Islet precursor cell (in vitro differentiated cells): ENCODE measurements at places on chromosomes 1 and 21.

- peak; percentile 86 for DNase-seq
Measured at GRCh38 chr1:34113887-34114286, 51.1 kb downstream of the CSMD2 start.

DNA sequence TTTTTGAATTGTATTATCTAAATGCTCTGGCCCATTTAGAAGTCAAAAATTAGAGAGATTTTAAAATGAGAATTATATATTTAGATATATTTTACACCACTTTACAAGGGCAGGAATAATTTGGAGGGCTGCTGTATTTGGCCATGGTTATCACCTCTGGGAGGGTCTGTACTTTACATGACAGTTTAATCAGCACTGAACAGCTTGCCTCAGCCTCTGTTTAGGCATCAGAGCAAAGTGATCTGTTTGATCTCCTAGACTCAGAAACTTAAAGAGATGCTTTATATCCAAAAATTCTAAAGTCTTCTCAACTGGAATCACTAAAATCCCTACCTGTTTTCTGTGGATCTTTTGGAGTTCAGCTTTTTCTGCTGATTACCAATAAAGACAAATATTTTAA lies 5.4 kb upstream of the SPTA1 start:
- no peak for DNase-seq

GRCh38 chr1:2791027-2791760 lies 10.3 kb downstream of the TTC34 start:
- no peak for DNase-seq

DNA sequence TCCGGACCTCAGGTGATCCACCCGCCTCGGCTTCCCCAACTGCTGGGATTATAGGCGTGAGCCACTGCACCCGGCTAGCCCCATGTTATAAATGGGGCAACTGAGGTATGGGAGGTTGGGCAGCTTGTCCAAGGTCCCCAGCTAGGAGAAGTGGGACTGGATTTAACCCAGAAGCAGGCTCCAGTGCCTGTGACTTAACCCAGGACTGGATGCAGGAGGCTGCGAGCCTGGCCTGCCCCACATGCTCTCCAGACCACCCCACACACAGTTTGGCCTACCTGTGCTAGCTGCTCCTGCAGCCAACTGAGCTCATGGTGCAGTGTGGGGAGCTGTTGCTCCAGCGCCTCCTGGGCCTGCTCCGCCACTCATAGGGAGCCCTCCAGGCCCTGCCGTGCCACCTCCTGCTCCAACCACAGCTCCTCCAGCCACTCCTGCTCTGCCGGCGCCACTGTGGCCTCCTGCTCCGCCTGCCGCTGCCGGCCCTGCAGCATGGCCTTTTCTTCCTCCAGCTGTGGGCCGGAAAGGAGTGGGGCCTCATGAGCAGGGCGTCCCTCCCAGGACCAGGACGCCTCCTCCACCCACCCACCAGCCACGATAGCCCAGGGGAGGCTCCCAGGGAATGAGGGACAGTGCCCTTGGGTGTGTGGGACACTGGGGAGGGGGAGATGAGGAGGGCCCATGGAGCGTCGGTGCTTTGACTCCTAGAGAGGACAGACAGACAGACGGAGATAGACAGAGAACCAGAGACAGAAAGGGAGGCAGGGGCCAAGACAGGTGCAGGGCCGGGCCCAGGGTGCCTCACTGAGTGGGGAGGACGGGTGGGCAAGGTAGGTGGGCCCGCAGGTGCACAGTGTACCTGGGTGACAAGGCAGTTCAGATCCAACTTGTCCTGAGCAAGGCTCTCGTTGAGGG lies 12.4 kb upstream of the NBPF1 start:
- peak; percentile 77 for DNase-seq

DNA sequence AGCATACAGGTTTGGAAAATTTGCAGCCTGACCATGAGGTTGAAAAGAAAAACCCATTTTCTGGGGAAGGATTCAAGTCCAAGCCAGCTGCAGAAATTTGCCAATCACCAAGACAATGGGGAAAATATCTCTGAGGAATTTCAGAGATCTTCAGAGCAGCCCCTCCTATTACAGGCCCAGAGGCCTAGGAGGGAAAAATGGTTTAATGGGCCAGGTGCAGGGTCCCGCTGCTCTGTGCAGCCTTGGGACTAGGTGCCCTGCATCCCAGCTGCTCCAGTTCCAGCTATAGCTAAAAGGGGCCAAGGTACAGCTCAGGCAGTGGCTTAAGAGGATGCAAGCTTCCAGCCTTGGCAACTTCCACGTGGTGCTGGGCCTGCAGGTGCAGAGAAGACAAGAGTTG lies 113.5 kb downstream of the GABPA start:
- no peak for DNase-seq

GRCh38 chr1:15571266-15571665 lies 13.6 kb downstream of the AGMAT start:
- DNase-seq = no peak

GRCh38 chr1:235015291-235015985 lies 113.2 kb downstream of the TOMM20 start:
- no peak for DNase-seq

DNA sequence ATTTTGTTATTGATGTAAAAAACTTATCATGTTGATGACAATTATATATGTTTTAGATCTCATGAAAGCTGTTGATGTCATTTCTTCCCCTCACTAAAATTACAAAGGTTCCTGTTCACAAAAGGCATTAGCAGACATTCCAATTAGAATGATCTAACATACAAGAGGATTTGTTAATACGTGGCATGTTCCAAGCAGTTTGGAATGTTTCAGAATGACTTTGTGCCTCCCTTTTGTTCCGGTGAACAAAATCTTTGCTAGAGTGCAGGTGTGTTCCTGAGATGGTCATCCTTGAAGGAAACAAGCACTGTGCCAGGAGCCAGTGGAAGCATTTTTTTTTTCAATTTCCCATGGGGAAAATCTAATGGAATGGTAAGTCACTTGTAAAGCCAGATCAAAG lies 108.0 kb upstream of the KCTD3 start:
- DNase-seq = no peak

DNA sequence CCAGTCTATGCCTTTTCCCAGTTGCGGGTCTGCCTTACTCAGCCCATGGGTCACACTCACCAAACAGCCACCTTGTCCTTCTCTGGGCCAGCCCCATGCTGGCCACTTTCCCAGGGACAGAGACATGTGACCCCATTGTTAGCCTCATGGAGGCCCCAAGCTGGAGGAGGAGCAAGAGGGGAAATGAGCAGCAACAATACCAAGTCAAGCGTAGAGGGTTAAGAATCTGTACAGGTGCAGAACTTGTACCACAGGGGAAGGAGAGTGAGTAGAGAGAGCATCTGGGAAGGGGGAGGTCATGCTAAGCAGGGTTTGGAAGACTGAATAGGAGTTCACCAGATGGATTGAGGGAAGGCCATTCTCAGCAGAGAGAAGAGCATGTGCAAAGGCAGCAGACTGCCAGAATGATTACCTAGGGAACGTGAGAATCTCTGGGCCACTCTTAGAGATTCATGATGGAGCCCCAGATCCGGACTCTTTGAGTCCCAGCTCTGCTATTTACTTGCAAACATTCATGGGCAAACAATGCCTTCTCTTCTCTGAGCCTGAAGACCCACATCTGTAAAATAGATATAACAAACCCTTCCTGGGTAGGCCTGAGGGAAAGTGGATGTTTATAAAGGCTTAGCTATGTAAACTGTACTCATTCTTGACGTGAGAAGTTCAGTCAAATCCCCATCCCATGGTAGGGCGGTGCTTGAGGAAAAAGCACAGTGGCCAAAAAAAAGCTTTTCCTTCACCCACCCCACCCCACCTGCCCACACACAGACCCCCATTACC lies 2.8 kb upstream of the SLC2A1 start:
- no peak for DNase-seq

- no peak for DNase-seq
Measured at GRCh38 chr1:79042539-79042938, 36.0 kb upstream of the ADGRL4 start.

GRCh38 chr1:20885121-20885520 lies 98.0 kb upstream of the HP1BP3 start:
- no peak for DNase-seq

DNA sequence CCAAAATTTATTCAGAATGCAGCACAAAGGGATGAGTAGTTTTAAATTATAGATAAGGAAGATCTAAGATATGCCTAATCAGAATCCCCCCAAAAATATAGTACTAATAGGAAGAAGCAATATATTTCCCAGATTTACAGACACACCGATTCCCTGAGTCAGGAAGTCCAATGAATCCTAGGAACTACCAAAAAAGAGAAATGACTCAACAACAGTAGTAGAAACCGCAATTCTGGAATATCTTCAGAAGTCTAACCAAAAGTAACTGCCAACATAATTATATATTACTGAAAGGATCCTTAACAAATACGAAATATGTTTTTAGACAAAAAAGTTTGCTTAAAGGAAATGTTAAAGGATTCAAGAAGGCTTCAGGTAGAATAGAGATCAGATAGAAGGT lies 10.3 kb downstream of the AHCTF1 start:
- DNase-seq = no peak

DNA sequence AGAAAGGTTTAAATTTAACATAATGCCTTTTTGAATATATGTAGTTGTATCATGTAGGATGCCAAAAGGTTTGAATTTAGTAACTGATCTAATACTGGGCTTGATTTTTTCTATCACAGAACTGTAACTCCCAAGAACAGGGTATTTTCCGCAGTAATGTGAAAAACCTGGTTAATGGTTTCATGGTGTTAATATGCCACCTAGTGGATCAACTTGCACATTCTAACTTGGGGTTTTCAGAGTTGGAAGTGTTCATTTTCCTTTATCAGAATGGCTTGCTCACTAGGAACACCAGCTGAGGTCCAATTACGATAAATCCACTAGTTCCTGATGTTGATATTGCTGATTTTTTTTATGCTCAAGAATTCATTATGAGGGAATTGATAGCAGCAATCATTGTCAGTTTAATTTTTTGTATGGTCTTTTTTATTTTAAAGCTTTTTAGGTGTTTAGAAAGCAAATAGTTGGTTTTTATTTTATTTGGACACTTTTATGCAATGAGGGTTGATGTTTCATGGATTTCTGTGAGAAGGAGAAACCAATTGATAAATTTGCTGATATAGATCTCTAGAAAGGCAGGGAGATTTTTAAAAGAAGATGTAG lies 157.2 kb downstream of the PLA2G4A start:
- DNase-seq = no peak

GRCh38 chr1:201491896-201492511 lies 14.9 kb downstream of the CSRP1 start:
- DNase-seq = no peak

DNA sequence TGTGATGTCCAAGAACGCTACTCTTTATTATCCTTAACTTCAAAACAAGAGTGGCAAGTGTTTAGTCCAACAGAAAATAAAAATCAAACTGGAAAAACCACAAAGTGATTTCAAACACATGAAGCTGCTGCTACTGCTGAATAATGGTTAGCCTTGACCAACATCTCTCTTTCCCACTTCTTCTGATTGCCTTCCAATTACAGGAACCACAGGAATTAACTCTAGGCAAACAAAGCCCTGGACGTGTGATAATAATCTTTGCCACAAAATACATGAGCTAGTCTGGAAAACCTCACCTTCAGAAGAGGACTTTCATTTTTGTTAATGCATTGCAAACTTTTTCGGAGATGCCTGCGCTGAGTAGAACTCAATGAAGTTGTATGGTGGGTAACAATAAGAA lies 48.6 kb upstream of the COL11A1 start:
- no peak for DNase-seq

DNA sequence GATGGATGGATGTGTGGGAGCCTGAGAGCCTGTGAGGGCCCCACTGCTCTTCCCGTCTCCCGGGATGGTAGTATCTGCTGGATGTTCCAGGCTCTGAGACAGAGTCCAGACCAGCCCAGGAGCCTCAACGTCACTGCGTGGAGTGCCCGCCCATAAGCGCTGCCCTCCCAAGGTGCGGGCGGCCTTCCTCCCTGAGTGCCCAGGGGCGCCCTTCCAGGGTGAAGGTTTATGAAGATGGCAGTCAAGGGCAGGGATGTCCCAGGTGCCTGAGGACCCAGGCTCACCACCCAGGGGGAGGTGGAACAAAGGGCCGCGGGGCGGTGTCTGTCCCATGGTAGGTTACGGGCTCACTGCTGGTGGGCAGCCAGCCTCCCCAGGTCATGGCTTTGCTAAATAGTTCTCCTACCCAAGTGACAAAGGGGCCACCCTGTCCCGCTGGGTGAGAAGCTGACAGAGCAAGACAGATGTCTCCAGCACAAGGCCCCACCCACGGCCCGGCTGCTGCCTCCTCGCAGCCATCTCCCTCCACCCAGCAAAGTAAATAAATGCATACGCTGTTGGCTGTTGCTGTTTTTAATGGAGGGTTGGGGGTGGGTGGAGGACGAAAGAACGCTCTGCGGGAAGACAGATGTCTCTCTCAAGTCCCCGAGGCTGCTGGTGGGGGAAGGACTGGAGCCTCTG lies 9.0 kb upstream of the GPR153 start:
- DNase-seq = no peak

- DNase-seq = peak; percentile 99
Measured at GRCh38 chr1:229507951-229508822, at the start of gene NUP133. NUP133 (minus strand) TSS chr1:229508341; CDS start chr1:229508249, 92 bp downstream.

GRCh38 chr1:76595024-76595423 lies 272.3 kb upstream of the ST6GALNAC5 start:
- no peak for DNase-seq

DNA sequence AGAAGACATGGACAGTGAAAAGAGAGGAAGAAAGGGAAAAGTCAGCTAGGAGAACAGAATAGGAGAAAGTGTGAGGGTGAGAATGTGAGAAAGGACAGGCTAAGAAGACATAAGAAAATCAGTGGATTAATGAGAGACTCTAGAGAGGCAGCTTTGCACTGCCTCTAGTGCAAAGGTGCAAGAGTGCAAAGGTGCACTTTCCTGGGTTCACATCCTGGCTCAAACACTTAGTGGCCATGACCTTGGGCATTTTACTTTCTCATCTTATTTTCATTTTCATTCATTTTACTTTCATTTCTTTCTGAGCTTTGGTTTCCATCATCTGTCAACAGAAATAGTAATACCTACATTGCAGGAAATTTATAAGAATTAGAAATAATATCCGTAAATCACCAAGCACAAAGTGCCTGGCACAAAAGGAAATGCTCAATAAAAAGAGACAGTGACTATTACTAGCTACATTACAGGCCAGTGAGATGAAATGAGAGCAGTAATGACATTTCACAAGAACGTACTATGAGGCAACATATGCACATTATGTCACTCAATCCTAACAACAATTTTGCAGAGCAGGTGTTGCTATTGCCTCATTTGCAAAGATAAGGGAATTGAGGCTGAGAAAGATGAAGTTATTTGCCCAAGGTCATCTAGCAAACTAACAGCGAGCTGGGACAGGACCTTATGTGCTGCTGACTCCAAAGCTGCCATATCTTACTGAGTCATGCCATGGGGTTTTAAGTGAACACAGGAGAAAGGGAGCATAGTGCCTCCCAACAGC lies 107.0 kb upstream of the TLR5 start:
- DNase-seq = no peak

- DNase-seq = no peak
Measured at GRCh38 chr1:24921412-24921811, 8.7 kb downstream of the RUNX3 start.

DNA sequence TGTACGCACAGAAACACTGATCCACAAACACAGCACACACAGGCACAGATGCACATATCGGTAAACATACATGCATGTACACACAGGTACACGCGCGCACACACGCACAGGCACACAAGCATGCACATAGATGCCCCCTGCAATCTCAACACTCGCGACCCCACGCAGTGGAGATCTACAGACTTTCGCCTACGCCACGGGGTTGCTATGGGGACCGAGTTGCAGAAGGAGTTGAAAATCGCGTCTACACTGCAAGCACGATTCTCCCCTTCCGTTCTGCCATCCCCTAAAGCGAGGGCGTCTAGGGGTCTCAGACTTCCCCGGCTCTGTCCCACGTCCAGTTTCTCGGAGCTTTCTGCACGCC lies 826 bp downstream of the TRIM17 start:
- DNase-seq = no peak
